HTR-8/SVneo (cell line): ENCODE measurements at places on chromosomes 3 and 15.

- no peak for DNase-seq
Measured at GRCh38 chr15:70761046-70761445, 2.3 kb downstream of the UACA start.

DNA sequence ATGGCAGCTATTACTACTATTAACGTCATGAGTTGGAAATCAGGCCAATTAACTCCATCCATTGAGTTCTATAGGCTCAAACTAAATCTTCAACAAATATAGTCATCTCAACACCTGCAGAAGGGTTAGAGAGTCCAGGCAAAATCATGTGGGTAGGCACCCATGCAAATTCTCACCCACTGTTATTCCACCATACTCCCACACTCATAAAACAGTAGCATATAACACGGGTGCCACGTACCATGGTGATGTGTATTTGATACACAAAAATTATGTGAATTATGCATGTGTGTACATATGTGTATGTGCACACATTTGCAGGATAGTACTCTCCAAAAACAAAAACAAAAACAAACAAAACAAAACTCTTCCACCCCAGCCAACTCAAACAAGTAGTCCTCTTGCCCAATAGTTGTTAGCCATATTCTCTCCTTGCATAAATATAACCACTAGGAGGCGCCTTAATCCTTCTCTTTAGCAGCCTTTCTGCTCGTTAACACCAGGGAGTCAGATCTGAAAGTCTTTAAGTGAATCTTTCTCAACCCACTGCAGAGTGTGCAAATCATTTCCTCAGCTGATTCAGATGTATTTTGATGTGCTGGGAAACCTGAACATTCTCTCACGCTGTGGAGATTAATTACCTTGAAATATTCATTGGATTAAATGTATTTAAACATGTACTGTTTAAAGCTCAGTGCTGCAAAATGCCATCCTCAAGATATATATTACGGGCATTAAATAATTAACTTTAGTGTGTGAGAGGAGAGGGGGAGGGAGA lies 38.0 kb upstream of the COPB2 start:
- peak; percentile 53 for DNase-seq

DNA sequence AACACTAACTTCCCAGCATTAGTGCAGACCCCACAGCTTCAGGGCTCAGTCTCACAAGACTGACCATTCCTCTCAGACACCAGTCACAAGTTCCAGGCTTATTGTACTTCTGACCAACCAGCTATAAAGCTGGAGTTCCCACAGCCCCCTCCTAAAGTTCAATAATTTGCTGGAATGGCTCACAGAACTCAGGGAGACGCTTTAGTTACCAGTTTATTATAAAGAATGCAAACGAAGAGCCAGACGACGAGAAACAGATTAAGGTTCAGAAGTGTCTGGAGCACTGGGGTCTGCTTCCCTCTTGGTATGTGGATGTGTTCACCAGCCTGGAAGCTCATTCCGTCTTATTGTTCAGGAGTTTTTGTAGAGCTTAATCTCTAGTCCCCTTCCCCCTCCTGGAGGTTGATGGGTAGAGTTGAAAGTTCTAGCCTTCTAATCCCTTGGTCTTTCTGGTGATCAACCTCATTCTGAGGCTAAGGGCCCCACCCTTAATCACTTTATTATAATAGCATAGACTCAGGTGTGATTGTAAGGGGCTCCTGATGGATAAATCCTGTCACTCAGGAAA lies 4.8 kb upstream of the CSRNP1 start:
- no peak for DNase-seq

- no peak for DNase-seq
Measured at GRCh38 chr3:140580746-140581145, 97.1 kb upstream of the TRIM42 start.

- DNase-seq = peak; percentile 9
Measured at GRCh38 chr3:179410331-179410730, 40.9 kb downstream of the GNB4 start.

- DNase-seq = peak; percentile 28
Measured at GRCh38 chr3:58051196-58051595, 43.0 kb downstream of the FLNB start.

DNA sequence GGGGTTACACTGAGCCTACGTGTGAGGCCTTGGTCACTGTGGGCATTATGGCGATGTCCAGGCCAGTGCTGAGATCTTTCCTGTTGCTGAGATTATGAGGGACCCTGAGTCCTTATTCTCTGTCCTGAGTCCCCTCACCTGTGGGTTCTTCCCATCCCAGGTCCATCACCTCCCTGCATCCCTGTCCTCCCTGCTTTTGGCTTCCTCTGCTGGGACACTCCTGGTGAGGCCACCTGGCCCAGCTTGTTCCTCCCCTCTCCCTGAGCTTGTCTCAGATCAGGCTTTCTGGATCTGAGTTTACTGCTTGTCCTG lies 36.1 kb downstream of the AMOTL2 start:
- DNase-seq = no peak

- no peak for DNase-seq
Measured at GRCh38 chr3:172803489-172803888, 53.0 kb downstream of the ECT2 start.

- peak; percentile 75 for DNase-seq
Measured at GRCh38 chr15:66294157-66294931, 976 bp downstream of the DIS3L start.

- no peak for DNase-seq
Measured at GRCh38 chr3:23474580-23475357, 271.6 kb downstream of the UBE2E2 start.

DNA sequence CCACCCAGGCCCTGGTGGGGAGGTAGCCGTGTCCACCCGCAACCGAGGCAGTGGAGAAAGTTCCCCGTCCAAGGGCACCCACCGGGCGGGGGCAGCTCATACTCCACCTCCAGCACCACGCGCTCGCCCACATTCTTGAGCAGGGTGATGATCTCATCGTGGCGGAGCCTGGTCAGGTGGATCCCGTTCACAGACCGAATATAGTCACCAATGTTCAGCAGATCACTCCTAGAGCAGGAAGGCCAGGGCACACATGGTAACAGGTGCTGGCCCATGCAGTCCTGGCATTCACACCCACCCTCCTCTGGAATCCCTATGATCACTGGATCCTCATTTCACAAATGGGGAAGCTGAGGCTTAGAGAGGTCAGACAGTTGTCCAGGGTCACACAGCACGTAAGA lies 15.8 kb downstream of the GRIP2 start:
- no peak for DNase-seq

DNA sequence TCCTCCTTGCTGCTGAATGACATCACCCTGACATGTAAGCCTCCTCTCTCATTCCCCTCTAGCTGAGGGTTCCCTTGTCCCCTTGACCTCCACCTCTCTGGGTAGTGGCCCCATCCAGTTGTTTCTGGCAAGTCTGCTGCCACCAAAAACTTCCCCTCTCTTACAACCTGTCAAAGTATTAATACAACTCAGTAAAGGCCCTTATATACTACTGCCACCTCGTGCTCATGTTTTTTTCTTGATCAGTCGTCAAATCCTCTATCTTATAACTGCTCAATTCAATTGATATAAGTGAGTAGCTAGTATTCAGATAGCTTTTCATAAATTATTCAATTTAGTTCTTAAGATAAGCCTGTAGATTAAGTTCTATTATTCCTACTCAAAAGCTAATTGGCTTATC lies 249.6 kb downstream of the MBNL1 start:
- no peak for DNase-seq

DNA sequence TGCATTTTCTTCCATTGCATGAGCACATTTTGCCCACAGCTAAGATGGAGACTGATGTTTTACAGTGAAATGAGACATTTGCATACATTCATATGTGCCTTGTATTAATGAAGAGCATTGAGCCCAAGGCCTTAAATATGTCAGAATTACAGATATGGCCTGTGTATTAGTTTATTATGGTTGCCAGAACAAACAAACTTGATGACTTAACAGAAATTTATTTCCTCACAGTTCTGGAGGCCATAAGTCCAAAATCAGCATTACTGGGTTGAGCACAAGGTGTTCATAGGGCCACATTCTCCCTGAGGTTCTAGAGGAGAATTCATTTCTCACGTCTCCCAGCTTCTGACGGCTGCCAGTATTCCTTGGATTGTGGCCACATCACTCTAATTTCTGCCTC lies 302.6 kb upstream of the TGFBR2 start:
- no peak for DNase-seq

GRCh38 chr3:5255404-5256344 lies 68.2 kb downstream of the EDEM1 start:
- no peak for DNase-seq

DNA sequence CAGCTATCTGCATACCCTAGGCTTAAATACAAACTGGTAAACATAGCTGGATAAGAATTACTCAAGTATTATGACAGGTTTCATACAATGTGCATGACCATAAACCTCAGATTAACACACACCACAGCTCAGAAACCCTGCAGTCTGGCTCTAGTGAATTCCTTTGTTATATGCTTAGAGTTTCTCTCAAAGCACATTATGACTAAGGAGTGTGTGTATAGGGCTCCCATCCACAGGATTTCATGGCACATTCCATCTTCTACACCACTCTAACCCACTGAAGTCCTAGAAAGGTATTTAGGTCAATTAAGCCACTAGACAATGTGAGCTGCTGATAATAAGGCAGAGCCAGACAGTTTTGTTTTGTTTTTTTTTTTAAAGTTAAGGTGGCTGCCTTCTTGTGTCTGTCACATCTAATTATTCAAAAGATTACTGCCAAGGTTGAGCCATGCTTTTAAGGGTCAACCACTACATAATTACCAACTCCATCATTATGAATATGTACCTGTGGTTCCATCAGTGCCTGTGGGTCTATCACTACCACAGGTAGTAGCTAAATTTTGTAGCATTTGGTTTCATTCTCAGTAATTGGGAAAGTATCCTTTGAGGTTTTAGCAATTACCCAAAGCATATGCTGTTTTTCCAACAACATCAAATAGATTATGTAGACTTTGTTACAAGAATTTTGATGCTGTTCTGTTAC lies 107.0 kb downstream of the ALCAM start:
- DNase-seq = no peak

DNA sequence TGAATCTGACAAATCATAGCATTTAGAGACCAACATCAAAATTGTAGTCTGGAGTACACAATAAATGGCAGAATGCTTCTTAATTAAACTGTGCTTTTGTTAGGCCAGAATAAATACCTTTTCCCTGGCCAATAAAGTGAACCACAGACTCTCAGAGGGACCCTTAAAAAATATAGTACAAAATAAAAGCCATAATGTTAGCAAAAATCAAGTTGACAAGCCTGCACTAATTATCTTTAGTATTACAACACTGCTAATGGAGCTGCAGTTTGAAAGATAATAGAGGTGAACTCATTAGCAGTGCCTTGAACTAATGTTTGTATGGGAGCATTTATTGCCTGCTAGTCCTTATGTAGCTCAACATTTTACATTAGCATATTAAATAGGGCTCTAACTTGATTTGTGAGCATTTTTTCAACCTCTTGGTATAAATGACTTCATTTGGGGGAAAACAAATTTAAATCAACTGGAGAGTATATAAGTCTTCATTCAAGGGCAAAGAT lies 801.3 kb downstream of the EPHA3 start:
- DNase-seq = no peak

GRCh38 chr3:166274351-166275023 lies 437.3 kb upstream of the BCHE start:
- DNase-seq = no peak

GRCh38 chr3:32109256-32109655 lies 2.8 kb downstream of the GPD1L start:
- DNase-seq = no peak

DNA sequence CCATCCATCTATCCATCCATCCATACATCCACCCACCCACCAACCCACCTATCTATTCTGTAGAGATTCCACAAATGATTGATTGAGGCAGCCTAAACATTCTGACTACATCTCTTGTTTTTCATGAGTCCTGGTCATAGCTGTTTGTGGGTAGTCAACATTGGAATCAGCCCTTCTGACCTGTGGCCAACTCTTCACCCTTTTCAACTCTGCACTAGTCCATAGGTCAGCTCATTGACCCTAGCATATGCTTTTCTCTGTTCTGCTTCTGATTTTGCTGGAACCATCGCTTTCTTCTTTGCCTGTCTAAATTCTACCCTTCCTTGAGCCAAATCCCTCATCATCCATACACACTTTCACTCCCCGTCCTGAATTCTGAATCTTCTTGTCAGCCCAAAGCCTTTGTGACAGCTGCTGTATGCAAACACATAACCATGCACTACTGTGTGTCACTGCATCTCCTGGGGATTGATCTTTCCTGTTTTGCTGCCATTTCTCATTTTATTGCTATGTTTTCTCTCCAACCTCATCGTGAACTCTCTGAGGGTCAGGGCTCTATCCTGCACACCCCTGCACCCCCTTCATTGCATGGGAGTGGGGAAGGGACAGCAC lies 16.8 kb upstream of the KCTD6 start:
- DNase-seq = no peak

- peak; percentile 17 for DNase-seq
Measured at GRCh38 chr3:197256836-197257444, 41.5 kb downstream of the DLG1 start.

- DNase-seq = no peak
Measured at GRCh38 chr3:144112437-144112836, 140.8 kb downstream of the DIPK2A start.

- no peak for DNase-seq
Measured at GRCh38 chr3:143410259-143410658, 290.7 kb downstream of the CHST2 start.

- DNase-seq = no peak
Measured at GRCh38 chr15:48803877-48804276, 7.0 kb downstream of the CEP152 start.

- no peak for DNase-seq
Measured at GRCh38 chr15:34314491-34315490, 22.8 kb downstream of the SLC12A6 start.

DNA sequence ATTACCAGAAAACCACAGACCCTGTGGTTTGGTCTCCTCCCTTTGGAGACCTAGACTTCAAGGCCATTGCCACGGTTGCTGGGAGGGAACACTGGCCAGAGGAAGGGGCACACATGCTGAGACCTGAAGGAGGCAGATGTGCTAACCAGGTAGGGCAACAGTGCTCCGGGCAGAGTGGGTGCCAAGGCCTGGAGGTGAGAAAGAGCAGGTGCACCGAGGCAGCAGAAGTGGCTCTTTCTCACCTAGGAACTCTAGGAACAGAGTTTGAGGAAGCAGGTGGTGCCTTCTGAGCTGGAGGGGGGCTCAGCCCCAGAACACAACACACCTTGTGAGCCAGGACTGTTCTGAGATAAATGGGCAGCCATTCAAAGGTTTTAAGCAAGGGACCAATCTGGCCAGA lies 106.1 kb downstream of the MEGF11 start:
- DNase-seq = no peak

DNA sequence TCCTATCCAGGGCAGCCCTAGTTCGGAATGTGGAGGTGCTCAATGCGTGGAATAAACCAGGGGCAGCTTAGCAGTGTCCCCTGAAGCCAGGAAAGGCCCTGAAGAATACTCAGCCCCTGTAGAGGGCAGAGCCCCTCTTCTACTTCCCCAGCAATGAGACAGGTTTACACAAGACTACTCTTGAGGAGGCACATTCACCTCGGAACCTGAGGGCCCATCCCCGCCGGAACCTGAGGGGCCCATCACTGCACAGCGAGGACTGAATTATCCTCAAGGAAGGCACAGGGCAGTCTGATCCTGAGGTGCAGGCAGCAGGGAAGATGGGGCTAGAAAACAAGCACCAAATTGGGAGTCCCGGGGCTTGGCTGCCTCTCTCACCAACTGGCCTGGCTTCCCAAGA lies 22.2 kb downstream of the CCDC13 start:
- DNase-seq = no peak
